ENCODE measurements at places on chromosomes 13 and 19. TPM values are rescaled to one million over a fixed set of nuclear protein-coding genes. Genes with fewer than 3 reads are reported as not detected.

DNA sequence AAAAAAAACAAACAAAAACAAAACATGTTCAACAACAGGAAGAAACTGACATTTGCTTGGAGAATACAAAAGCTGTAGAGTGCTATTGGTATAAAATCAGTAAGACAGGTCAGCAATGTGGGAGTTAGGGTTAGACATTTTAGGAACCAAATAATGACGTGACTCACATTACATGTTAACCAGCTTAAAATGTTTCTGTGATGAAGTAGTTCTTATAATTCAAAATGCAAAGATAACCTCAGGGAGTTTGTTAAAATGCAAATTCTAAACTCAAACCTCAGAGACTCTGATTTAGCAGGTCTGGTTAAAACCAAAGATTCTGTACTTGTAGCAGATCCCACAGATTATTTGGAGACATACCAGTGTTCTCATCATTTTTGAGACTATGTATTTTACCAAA lies 549.4 kb upstream of the SLITRK1 start:
- DNase-seq, result no peak

- DNase-seq, result peak; percentile 29
Observed at GRCh38 chr13:108176685-108177274, 38.6 kb downstream of the LIG4 start.

DNA sequence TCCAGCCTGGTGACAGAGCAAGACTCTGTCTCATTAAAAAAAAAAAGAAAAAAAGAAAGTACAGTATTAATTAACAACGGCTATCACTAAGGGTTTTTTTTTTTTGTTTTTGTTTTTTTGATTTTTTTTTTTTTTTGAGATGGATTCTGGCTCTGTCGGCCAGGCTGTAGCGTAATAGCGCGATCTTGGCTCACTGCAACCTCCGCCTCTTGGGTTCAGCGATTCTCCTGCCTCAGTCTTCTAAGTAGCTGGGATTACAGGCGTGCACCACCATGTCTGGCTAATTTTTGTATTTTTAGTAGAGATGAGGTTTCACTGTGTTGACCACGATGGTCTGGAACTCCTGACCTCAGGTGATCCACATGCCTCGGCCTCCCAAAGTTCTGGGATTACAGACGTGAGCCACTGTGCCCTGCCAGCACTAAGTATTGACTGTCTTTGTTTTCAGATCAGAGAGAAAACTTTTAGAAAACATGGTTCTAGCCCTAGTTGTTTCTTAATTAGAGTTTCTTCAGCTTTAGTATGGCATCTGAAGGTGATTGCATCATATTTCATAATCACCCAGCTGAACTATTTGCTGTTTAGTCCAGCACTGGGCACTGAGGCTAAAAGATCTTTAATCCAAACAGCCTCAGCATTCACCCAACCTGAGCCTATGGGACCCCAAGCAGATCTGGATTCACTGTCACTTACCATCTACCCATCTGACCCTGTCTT lies 2.7 kb upstream of the GATAD2A start:
- DNase-seq, result no peak

The GNG8 gene
- 6.8 TPM for polyA plus RNA-seq

GRCh38 chr19:3546119-3546518 lies 7.1 kb downstream of the TEKTIP1 start:
- no peak for DNase-seq

DNA sequence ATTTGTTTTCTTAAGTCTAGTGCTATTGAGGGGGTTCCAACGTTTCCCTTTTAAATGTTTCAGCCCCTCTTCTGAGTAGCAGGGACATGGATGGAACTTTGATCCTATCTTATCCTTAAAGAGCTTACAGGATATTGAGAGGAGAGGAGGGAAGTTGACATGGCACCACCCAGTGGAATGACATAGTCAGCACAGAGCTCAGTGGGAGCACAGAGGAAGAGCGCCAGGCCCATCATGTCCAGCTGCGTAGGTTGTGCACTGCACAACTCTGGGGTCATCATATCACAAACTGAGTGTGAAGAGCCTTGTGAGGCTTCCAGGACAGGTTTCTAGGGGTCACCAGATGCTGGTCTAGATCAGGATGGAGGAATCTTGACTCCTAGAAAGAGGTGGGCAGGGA lies 4.6 kb upstream of the CDC42EP5 start:
- DNase-seq, result no peak

The CD33 gene
- not detected for polyA plus RNA-seq

GRCh38 chr13:81726037-81726726 lies 1385.3 kb upstream of the SPRY2 start:
- no peak for DNase-seq

DNA sequence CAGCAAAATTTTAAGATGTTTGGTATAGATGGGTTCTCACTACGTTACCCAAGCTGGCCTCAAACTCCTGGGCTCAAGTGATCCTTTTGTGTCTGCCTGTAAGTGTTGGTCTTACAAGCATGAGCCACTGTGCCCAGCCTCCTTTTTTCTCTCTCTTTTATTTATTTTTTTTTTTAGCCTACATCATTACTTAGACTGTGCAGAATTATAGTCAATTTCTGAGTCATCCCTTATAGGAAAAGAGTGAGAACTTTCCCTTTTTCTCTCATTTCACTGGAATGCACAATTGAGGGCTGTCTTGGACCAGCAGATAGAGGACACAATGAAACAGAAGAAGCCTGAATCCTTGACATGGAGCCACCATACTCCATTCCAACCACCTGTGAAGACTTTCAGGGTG lies 13.3 kb downstream of the TSKS start:
- no peak for DNase-seq

All from cardiac muscle cell (in vitro differentiated cells and primary cell).